ENCODE measurements at places on chromosomes 2 and 18.

DNA sequence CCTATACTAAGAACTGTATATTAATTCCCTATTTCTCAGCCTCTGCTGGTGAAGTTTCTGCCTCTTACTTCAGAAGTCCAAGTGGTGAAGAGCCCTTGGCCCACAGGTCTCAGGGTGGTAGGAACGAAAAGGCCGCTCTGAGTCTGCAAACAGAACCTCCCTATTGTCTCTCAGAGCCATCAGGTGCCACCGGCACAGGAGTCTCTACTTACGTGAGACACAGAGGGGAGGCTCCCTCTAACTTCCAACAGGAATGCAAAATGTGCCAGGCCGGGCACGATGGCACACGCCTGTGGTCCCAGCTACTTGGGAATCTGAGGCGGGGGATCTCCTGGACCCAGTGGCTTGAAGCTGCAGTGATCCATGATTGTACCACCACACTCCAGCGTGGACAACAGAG, 143.0 kb downstream of the TPO start:
- no peak for DNase-seq

GRCh38 chr2:215082446-215082845, 56.0 kb downstream of the ABCA12 start:
- no peak for DNase-seq

DNA sequence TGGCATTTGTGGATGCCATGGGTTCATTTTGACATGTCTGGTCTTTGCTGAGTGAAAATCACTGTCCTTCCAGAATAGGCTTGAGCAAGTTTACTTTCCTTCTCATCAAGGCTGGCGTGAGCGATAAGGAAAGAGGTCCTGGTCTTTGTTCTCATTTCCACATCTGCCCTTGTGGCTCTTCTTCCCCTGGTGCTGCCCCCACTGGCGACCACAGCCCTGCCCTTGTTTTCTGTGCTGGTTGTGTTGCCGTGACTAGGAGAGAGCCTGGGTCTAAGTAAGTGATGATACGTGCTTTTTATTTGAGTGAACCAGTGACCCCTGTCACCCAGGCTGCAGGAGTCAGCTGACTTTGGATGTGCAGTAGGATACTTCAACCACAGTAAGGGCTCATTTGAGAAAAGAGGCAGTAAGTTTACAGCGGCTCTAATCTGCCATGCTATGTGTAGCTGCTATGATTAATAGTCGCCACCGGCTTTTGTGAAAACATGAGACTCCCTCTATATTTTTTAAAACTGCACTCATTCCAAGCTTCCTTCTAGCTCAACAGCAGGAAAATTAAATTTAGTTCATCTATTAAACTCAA, 441.7 kb downstream of the RNF144A start:
- no peak for DNase-seq

GRCh38 chr2:151049746-151050145, 211.9 kb downstream of the RBM43 start:
- DNase-seq = no peak

- no peak for DNase-seq
These were observed 61.5 kb downstream of the SERPINB8 start for GRCh38 chr18:64031411-64031810.

DNA sequence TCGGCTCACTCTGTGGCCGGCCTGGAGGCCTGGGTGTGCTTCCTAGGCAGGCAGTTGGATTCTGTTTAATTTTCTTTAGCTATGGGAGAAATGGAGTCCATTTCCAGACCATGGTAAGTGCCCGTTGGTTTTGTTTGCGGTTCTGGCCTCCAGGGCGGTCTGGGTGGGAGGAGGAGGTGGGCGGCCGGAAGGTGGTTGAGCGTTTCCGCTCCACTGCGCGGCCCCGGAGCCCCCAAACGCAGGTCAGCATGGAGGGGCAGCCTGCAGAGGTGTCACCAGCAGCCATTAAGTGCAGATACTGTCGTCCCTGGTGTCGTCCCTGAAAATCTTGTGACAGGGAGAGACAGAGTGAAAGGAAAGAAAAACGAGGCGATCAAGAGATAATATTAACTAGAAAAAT, 303.9 kb downstream of the GBX2 start:
- DNase-seq = no peak

DNA sequence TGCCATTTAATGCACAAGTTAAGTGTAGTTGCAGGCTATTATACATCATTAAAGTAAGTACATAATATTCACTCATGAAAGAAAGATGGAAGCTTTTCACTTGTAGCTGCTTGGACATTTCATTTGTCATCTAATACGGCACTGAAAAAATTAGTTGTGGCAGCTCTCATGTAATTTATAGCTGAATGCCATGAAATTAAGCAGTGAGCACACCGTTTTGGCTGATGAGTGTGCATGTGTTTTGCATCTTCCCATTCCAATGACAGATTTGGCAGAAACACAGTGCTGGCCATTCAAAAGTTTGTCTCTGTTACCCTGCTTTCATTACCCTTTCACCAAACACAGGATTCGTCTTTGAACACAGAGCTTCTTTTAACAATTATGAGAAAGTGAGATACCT, 174.0 kb downstream of the PTGR3 start:
- no peak for DNase-seq

- DNase-seq = no peak
These were observed 23.5 kb downstream of the COMMD1 start for GRCh38 chr2:61928826-61929461.

DNA sequence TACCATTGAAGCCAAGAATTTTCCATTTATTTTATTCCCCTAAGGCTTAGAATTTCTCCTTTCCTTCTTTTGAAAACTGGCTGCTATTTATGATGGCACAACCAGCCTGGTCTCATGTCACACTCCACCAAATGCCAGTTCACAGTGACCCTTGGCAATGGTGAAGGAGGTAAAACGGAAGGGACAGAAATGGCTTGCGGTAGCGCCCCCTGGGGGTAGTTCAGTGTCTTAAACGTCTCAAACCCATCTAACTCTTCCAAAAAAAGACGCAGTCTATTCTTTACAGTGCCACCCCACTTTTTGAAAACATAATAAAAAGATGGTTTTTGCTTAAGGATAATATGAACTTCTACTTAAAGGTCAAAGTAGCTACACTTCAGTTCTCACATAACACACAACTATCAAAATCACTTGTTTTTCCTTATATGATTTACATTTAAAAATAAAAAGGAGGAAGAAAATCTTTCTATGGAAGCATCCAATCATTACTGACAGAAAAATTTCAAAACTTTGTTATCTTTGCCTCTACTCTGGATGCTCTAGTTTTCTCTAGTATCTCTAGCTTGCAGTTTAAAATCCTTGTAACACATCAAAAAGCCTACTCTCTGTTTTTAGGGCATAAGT, 28.0 kb downstream of the PNO1 start:
- DNase-seq = peak; percentile 48

DNA sequence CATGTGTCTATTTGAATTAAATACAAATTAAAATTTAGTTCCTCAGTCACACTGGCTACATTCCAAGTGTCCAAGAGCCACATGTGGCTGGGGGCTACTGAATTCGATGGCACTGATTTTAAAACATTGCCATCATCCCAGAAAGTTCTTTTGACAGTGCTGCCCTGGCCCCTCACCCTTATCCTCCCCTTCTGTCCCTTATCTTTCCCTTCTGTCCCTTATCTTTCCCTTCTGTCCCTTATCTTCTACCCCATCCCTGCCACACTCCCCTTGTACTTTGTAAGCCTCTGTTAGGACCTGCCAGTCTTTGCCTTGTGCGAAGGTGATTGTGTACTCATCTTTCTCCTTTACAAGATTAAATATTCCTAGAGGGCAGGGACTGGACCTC, 85.2 kb downstream of the DNMT3A start:
- no peak for DNase-seq

GRCh38 chr2:227799202-227799601, 14.4 kb upstream of the CCL20 start:
- DNase-seq = no peak

DNA sequence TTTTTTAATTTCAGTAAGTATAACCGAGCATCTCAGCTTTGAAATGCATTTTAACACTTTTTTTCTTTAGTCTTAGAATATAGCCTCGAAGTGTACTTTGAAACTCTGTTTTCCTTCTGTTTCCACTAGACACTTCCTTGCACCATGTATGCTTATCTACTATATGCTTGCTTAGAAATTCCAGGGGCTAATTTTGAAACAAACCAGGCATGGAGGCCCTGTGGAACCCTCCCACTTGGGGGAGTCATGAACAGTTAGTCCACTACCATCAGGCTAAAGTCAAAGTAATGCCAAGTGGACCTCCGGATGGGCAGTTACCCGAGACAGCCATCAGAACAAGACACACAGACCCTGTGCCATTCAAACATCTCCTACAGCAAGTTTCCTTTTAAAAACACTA, 120.3 kb downstream of the LCLAT1 start:
- no peak for DNase-seq

DNA sequence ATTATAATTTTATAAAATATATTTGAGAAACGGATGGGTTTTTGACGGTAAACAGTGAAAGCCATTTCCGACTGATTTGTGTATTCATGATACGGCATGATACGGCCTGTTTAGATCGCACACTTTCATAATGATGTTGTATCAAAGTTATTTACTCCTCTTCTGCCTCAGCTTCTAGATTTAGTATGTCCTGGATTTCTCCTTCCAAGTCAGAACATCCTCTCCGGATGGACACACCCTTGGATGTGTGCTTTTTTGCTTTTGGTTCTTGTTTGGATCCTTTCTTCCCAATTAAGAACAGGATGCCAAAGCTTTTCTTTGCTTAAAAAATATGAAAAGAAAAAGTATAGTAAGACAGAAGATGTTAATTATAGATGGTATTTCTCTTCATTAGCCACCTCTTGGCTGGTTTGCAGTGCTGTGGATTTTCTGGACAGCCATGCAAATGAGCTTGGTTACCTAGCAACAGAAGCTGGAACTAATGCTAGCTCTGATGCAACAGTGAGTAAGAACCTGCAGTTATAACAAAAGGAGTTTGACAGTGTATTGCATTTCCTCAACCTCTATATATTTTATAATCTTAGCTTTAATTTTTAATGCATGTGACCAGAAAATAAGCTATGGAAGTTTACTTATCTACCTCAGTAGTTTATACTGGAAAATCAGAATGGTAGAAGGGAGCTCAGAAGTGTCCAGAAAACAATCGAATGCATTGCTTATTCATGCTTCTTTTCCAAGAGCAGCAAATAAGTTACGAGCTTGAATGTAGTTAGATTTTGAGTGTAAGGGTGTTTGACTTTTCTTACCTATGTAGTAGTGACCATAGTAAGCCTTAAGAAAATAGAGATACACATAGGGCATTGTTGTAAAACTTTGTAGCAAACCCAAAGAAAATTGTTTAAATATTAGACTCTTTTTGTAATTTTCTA, 27.9 kb downstream of the RMND5A start:
- DNase-seq = peak; percentile 3

- DNase-seq = no peak
These were observed 69.6 kb upstream of the DNMT3A start for GRCh38 chr2:25411281-25411680.

GRCh38 chr2:43123486-43123885, 102.9 kb downstream of the ZFP36L2 start:
- DNase-seq = no peak

- DNase-seq = no peak
These were observed 69.8 kb downstream of the SLC66A2 start for GRCh38 chr18:79881695-79882094.

- DNase-seq = no peak
These were observed 206.0 kb downstream of the ATAD2B start for GRCh38 chr2:23720705-23721453.

DNA sequence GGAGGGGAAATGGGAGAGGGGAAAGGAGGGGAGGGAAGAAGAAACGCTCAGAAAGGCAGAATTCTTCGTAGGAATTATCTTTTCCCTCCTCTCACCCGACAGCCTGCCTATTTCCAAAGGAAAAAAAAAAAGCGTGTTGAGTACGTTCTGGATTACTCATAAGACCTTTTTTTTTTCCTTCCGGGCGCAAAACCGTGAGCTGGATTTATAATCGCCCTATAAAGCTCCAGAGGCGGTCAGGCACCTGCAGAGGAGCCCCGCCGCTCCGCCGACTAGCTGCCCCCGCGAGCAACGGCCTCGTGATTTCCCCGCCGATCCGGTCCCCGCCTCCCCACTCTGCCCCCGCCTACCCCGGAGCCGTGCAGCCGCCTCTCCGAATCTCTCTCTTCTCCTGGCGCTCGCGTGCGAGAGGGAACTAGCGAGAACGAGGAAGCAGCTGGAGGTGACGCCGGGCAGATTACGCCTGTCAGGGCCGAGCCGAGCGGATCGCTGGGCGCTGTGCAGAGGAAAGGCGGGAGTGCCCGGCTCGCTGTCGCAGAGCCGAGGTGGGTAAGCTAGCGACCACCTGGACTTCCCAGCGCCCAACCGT, at the start of gene GAD1:
GAD1 (plus strand) TSS at position 384 of the 589 bp plus-strand sequence. CDS start 1,705 bp downstream, outside the sequence.
- DNase-seq = peak; percentile 86

- no peak for DNase-seq
These were observed 13.8 kb downstream of the TMEM131 start for GRCh38 chr2:97981961-97982360.

DNA sequence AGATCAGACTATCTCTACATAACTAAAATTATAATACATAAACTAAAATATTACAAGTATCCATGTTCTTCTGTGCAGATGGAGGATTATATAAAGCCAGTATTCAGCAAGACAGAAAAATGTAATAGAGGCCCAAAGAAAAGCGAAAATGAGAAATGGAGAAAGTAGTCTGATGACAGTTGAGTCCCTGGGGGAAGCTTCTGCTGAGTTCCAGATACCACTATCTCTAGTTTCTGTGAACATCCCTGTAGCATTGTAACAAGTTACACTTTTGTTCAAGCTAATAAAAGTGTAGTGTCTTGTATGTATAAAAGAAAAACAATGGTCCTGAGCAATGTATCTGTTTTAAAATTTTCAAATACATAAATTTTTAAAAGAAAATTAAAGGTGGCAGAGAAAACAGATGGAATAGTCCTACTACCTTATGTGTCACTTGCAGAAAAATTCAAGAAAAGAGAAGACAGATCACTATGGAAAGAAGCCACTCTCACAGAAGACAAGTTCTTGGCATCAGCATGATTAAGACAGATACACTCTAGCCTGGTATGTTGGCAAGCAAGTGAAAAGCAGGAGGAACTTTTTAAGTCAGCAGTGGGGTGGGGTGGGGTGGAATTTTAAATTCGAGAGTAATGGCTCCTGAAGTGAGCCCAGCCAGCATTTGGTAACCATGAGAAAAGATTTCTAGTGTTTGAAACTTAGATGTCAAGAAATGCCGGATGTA, 541.9 kb downstream of the LRRTM4 start:
- DNase-seq = no peak

- no peak for DNase-seq
These were observed 268.2 kb upstream of the ID2 start for GRCh38 chr2:8413589-8414135.

GRCh38 chr2:28247290-28247689, 145.4 kb upstream of the FOSL2 start:
- DNase-seq = no peak

DNA sequence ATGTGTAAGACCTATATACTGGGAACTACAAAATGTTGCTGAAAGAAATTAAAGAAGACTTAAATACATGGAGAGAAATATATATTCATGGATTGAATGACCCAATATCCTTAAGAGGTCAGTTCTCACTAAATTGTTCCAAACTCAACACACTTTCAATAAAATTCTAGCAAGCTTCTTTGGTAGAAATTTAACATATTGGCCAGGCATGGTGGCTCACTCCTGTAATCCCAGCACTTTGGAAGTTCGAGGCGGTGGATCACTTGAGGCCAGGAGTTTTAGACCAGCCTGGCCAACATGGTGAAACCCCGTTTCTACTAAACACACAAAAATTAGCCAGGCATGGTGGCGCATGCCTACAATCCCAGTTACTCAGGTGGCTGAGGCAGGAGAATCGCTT, 33.6 kb upstream of the MYCN start:
- no peak for DNase-seq

Data from NCI-H146 (cell line).